ENCODE measurements at places on chromosomes 11 and 22. TPM values are rescaled to one million over a fixed set of nuclear protein-coding genes. Genes with fewer than 3 reads are reported as not detected.

Gene SCUBE1
- 4.5 TPM for total RNA-seq

Gene ANO3
- total RNA-seq, result 0.53 TPM

Gene SCUBE2
- 1.2 TPM for total RNA-seq

Gene SEPTIN3
- total RNA-seq, result 24.4 TPM

Gene HBG1
- not detected for total RNA-seq

Gene TSGA10IP
- total RNA-seq, result not detected

Gene OR51B2
- total RNA-seq, result not detected

Gene OR51I1
- total RNA-seq, result not detected

Gene MMP13
- not detected for total RNA-seq

Gene ZNF214
- 10.8 TPM for total RNA-seq

Gene VSIG2
- total RNA-seq, result 1.8 TPM

Gene AIFM3
- total RNA-seq, result 1.8 TPM

Gene ADM2
- total RNA-seq, result 3.2 TPM

Gene C11orf91
- total RNA-seq, result 0.69 TPM

Gene KCNA4
- total RNA-seq, result 0.27 TPM

Gene DUSP8
- total RNA-seq, result 15.9 TPM

Gene SNX32
- total RNA-seq, result 4.6 TPM

Gene TPCN2
- 19.7 TPM for total RNA-seq

Gene ABCC8
- 23.9 TPM for total RNA-seq

Gene SLC22A9
- total RNA-seq, result not detected

Gene EI24
- 68.0 TPM for total RNA-seq

Gene GRK2
- 53.0 TPM for total RNA-seq

Gene HBB
- total RNA-seq, result not detected

Gene OR5M3
- total RNA-seq, result not detected

Gene POLR2L
- 89.6 TPM for total RNA-seq

Gene MEI1
- 1.5 TPM for total RNA-seq

Gene GGTLC3
- 0.55 TPM for total RNA-seq

Gene DEPDC7
- 1.7 TPM for total RNA-seq

Gene HTR3A
- total RNA-seq, result not detected

Gene ACTN3
- 0.44 TPM for total RNA-seq

Gene IGLL1
- total RNA-seq, result not detected

Gene RAC2
- total RNA-seq, result 1.7 TPM

Gene CHST1
- total RNA-seq, result 0.31 TPM

Gene GLB1L3
- total RNA-seq, result not detected

Gene OR4C16
- not detected for total RNA-seq

Gene RIMBP3B
- 0.65 TPM for total RNA-seq

Gene TMEM132A
- 261 TPM for total RNA-seq

Gene DEUP1
- 1.7 TPM for total RNA-seq

Gene ART1
- total RNA-seq, result not detected

Gene C11orf42
- total RNA-seq, result not detected

Gene OLFML1
- not detected for total RNA-seq

Gene LRRC10B
- 2.0 TPM for total RNA-seq

Gene CSF2RB
- total RNA-seq, result not detected

Gene SULT4A1
- total RNA-seq, result 7.0 TPM

Gene OMP
- not detected for total RNA-seq

Gene CCDC87
- total RNA-seq, result 0.89 TPM

Gene EIF4ENIF1
- total RNA-seq, result 41.0 TPM

Gene GPHA2
- 0.41 TPM for total RNA-seq
